Right atrium auricular region (tissue), 2 donors: ENCODE measurements at places on chromosomes 2 and 18. TPM values are rescaled to one million over a fixed set of nuclear protein-coding genes. Genes with fewer than 3 reads are reported as not detected.

Gene KLHL41
- total RNA-seq = 44.0 TPM

Gene ZC3H6
- 16.9 TPM for total RNA-seq

Gene MGAT4A
- 13.2 TPM for total RNA-seq

Gene TFPI
- total RNA-seq = 43.6 TPM

Gene GPR35
- total RNA-seq = 0.56 TPM

Gene LRRTM4
- 0.24 TPM for total RNA-seq

GRCh38 chr2:150431561-150432311 is 55.7 kb downstream of the RND3 start:
- no peak for DNase-seq
- no peak overlapping the region for H3K4me3 ChIP-seq
- no peak overlapping the region for H3K27ac ChIP-seq
- no peaks in the 10 kb centered on the region for H3K4me1 ChIP-seq
- no peaks in the 10 kb centered on the region for H3K36me3 ChIP-seq

- H3K27me3 ChIP-seq = no peaks in the 10 kb centered on the region
- no peak overlapping the region for H3K27ac ChIP-seq
- H3K36me3 ChIP-seq = no peaks in the 10 kb centered on the region
- no peak overlapping the region for H3K4me3 ChIP-seq
Observed at GRCh38 chr2:57962861-57963260, 83.7 kb upstream of the VRK2 start.

- no peaks in the 10 kb centered on the region for H3K4me1 ChIP-seq
- no peak for DNase-seq
- H3K4me3 ChIP-seq = no peak overlapping the region
Observed at GRCh38 chr2:17133052-17133671, 385.1 kb downstream of the RAD51AP2 start.
